ENCODE measurements at places on chromosomes 1 and 21.

GRCh38 chr21:42654179-42654912 is 925 bp downstream of the PDE9A start:
- DNase-seq = no peak

- DNase-seq = no peak
Measured at GRCh38 chr1:109906160-109906838, 4.3 kb upstream of the CSF1 start.

- DNase-seq = no peak
Measured at GRCh38 chr1:58442114-58442513, 104.4 kb downstream of the OMA1 start.

DNA sequence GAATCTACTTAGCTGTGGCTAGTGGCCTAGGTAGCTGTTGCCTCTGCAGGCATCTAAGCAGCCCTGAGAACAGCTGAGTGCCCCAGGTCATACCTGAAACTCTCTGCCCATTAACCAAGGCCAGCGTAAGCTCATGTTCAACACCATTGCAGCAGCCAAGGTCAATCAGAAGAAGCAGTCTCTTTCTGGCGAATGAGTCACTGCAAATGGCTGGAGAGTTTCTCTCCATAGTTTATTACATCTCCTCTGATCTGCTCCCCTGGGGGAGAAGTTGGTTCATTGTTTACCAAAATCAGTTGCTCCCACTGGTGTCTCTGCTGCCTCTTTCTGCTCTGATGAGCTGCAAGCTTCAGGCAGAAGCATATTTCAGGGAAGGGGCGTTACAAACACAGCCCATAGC is 6.9 kb upstream of the BCL9 start:
- DNase-seq = no peak

DNA sequence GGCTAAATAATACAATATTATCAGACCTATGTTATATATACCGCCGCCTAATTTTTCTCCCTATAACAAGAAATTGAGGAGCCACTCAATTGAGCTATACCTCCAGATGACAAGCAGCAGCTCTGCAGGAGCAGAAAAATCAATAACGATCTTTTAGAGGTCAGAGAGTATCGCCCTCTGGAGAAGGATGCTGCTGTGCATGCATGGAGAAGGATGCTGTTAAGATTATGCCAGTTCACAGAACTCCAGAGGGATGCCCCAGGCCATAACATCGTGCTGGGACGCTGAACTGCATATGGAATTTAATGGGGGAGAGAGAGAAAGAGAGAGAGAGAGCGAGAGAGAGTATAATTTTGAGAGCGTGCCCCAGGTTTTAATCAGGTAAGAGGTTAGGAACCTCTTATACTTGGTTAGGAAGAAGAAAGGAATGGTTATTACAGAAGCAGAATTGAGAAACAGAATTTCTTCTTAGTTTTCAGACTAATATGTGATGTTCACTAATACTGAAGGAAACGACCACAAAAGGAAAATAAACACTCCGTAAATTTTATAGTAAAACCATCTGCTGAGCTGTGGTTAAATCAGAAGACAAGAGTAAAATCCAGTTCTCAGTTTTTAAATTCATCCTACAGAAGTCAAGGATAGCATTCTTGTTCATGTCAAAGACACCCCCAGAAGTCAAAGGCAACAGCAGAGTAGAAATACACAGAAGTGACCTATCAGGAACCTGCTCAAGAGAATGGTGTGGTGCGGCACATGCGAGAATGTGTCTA is 111.1 kb downstream of the SMYD2 start:
- DNase-seq = no peak

DNA sequence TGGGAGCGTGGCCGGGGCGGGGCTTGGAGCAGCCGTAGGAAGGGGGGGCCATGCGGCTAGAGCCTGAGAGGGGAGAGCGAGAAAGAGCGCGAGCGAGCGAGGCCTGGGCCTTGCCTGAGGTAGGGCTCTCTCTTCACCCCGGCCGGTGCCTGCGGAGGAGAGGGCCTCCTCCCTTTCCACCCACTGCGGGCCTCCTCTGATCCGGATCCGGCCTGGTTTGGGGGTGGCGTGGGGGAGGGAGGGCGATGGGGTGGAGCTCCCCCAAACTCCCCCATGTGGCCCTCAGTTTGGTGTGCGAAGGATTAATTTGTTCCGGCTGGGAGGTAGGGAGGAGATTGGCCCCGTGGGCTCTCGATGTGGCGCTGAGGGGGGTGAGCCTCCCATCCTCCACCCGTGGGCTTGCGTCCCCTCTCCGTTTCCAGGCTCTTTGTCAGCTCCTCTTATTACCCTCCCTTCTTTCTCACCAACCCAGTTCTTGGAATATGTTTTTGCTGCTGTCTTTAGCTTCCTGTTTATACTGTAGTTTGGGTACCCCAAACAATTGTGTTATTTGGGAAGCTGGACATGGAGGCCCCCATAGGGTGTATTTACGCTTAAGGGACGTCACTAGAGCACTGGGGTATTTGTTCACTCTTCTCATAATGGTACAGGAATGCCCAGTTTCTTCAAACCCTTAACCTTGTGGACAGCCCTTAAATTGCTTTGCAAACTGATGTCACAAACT is 685 bp downstream of the UBAP2L start:
- DNase-seq = peak; percentile 70

GRCh38 chr1:11279630-11280029 is 6.6 kb downstream of the UBIAD1 start:
- DNase-seq = no peak

DNA sequence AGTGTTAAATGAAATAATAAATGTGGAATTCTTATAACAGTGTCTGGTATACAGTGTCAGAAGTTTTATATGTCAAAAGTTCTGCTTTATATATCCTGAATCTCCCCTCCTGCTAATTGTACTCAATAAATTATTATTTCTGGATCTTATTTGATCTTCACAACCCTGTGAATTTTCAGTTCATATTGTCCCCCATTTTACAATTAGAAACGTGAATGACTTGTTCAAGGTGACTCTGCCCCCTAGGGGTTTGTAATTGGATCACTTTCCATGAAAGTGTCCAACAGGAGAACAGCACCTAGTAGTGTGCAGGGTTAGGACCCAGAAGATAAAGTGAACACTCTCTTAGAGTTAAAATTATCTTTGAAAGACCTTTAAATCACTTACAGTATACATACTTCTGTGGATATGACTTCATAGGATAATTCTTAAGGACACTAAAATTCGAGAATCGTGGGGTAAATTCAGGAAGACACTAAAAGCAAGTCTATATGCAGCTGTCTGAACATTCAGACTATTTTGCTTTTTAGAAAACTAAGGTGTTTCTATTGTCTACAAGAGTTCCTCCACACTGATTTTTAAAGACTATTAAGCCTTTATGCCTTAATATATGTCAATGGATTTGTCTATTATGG is 4.5 kb upstream of the DDR2 start:
- DNase-seq = no peak

GRCh38 chr1:72288886-72289285 is 6.5 kb upstream of the NEGR1 start:
- no peak for DNase-seq

GRCh38 chr1:240508950-240509349 is 103.0 kb downstream of the GREM2 start:
- no peak for DNase-seq

DNA sequence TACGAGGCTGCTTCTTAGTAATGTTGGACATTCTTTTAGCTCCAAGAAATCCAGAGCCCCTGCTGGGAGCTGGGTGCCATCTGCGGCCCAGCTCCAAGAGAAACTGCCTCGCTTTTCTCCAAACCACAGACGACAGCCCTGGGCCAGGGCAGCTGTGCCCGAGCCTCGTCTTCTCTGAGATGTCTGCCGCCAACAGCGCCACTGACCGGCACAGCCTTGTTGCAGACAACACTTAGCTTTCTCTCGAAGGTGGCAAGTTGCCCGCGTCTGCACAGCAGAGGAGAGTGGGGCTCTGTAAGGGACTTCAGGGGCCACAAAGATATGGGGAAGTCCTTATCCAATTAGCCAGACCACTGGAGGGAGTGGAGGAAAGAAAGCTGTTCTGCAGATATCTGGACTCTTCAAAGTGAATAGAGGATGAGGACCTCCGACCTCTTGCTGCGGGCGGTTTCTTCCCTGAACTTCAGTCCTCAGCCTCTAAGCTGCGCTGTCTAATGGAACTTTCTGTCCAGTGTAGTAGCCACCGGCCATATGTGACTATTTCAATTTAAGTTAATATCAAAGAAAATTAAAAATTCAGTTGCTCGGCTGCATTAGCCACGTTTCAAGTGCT is 63.9 kb upstream of the DISP3 start:
- no peak for DNase-seq

- DNase-seq = no peak
Measured at GRCh38 chr1:51341876-51342496, 11.6 kb upstream of the TTC39A start.

GRCh38 chr1:12083766-12084165 is 20.7 kb downstream of the TNFRSF8 start:
- no peak for DNase-seq

GRCh38 chr1:197911111-197911856 is 5.9 kb upstream of the LHX9 start:
- no peak for DNase-seq

GRCh38 chr21:41751611-41752011 is 15.2 kb downstream of the RIPK4 start:
- no peak for DNase-seq

GRCh38 chr1:39643705-39644104 is 4.3 kb upstream of the HEYL start:
- DNase-seq = no peak

DNA sequence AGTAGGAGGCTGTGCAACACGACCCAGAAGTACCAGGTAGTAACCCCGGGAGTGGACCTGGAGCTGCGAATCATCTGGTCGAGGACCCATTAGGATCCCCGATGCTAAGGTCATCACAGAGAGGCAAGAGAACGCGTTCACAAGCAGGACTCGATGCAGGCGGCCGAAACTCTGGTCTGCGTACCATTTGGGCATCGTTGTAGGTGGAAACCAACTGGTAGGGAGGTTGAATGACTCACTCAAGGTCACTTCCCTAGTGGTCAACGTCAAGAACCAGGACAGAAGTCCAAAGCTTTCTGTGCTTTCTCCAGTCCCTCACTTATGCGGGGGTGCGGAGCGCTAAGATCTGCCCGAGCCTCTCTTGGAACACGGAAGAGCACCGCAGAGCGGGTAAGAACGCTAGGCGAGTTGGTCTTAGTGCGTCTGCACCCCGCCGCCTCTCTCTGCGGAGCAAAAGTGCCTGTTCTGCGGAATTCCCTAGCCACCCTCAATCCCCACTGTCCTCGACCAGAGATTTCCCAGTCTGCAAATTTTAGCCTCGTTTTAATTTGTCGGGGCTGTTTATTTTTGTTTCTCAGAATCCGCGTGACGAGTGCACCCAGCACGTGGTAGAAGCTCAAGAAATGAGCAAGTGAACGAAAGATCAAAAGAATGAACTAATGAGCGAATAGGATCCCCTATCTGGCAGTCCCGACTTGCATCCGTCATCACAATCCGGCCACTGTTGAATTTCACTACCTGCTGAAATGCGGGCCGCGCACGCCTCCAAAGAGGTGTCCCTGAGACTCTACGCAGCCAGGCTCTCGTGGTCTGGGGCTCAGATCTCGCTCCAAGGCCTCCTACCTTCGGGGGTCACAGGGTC is 12.2 kb downstream of the HLX start:
- DNase-seq = no peak

DNA sequence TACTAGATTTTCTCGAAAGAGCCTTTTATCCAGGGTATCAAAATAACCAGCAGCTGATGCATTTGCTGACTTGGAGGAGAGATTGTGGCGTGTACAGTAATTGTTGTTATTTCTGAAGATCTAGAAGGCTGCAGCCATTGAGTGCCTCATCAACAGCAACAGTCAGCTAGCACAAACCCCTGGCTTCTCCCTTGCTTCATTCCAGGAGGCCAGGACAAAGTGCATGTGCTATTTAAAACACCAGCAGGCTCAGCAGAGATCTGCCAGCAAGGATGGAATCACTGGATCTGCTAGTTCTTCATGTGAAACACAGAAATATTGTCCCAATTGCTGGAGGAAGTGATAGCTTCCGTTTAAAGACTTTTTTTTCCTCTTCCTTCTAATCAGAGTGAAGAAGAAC is 2.8 kb upstream of the NGF start:
- no peak for DNase-seq

GRCh38 chr1:56123421-56123820 is 455.9 kb downstream of the PLPP3 start:
- no peak for DNase-seq

- no peak for DNase-seq
Measured at GRCh38 chr1:19372602-19373001, 60.5 kb downstream of the SLC66A1 start.

DNA sequence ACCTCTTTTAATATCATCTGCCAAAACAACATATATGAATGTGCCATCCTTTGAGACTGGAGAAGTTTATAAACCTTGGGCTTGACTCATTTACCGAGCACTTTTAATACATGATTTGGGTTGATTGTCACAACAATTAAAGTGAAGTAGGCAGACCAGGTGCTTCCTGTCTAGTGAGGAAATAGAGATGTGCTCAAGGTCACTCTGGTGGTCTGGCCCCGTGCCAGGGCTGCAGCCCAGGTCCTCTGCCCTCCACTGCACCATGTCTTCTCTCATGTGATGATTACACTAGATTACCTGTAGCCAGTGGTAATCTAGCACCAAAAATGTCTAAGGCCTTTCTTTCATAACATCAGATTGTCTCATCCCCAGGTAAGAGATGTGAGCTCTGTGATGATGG is 61.8 kb upstream of the LAMC2 start:
- DNase-seq = no peak

DNA sequence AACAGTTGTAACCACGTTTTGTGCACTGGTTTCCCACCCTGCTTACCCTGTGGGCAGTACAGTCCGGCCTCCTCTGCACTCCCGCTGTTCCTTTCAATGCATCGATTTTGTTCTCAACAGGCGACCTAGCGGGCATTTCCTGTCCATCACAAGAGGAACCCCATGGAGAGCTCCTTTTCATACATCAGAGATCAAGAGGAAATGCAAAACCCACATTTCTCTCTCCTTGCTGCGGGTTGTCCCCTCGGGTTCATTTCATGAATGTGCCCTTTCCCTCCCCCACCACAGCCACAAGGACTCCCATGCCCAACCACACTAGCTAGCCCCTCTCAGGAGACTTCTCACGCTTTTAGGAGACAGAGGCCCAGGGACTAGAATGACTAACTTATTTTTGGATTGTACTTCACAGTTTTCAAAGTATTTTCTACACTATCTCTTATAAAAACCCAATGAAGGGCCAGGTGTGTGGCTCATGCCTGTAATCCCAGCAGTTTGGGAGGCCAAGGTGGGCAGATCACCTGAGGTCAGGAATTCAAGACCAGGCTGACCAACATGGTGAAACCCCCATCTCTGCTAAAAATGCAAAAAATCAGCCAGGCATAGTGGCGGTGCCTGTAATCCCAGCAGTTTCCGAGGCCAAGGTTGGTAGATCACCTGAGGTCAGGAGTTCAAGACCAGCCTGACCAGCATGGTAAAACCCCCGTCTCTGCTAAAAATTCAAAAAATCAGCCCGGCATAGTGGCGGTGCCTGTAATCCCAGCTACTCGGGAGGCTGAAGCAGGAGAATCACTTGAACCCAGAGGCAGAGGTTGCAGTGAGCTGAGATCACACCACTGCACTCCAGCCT is 18.4 kb downstream of the ATP1A4 start:
- peak; percentile 78 for DNase-seq
